ENCODE measurements at places on chromosomes 3 and 15.

DNA sequence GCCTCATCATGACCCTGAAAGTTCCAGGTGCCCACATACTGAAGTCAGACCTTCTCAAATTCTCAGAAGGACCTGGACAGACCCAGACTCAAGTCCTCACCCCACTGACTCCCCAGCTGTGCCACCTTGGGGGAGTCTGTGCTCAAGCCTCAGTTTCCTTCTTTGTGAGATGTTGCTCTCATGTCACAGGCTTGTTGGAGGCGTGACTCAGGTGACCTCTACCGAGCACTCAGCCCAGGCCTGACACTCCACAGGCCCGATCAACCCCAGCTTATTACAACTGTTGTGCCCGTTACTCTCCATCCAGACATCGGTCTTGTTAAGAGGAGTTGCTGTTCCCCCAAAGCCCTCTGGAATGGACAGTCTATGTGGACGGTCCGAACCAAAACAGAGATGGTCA is 276.1 kb upstream of the LYSMD4 start:
- DNase-seq: no peak

DNA sequence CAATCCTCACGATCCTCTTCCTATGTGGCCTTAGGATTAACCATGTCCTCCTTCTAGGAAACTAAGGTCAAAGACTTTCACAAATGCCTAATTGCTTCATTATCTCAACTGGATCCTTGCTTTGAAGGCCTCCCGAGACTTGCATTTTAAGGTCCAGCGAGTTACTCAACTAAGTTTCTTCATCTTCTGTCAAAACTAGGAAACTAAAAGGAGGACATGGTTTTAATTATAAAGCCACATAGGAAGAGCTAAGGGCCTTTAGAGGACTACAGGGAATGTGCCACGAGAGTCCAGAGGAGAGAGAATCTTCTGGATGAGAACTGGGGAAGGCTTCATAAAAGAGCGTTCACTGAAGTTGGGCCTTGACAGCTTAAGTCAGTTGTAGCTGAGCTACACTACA is 87.8 kb upstream of the LPP start:
- DNase-seq: no peak

DNA sequence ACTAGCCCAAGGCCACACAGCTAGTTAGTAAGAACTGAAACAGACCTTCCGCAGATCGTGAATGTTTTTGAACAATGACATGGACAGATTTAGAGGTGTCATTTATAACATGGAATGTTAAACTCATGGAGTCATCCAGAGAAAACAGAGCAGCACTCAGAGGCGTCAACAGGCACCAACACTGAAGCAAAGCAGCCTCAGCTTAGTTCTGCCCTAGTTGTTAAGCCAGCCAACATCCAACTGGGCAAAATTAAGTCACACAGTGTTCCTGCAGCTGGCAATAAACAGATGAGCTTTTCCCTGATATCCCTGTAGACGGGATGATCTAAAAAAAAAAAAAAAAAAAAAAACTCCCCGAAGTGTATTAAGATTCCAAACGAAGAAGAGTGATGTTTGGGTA is 13.6 kb downstream of the DCLK3 start:
- no peak for DNase-seq

DNA sequence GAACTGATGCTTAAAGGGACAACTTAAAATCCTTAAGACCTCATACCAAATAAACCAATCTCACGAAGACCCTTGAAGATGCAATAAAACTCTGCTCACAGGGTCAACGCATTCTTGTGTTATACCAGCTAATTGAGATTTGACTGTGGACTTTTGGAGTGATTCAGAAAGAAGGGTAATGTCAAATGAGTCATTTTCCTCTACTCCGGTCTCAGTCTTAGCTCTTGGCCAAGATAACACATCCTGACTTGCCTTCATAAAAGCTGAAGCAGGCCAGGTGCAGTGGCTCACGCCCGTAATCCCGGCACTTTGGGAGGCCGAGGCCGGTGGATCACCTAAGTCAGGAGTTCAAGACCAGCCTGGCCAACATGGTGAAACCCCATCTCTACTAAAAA is 3.8 kb downstream of the PKM start:
- DNase-seq: peak; percentile 29

DNA sequence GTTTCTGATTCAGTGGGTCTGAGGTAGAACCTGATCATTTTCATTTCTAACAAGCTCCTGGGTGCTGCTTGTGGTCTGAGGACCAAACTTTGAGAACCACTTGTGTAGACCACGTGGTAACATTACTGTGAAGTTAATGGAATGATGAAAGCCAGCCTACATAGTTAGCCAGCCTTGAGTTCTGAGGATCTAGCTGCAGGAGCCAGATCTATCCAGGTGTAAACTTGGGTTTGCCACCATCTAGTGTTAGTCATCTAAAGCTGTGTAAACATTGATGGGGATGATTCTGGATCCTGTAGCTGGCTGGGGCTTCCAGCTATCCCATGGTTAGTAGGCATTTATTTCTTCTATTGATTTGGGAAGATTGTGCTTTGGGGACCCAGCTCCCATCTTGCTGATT is 170.0 kb downstream of the TMEM108 start:
- DNase-seq: no peak

- DNase-seq: no peak
These were observed 262.6 kb upstream of the TPM1 start for GRCh38 chr15:62779899-62780298.

DNA sequence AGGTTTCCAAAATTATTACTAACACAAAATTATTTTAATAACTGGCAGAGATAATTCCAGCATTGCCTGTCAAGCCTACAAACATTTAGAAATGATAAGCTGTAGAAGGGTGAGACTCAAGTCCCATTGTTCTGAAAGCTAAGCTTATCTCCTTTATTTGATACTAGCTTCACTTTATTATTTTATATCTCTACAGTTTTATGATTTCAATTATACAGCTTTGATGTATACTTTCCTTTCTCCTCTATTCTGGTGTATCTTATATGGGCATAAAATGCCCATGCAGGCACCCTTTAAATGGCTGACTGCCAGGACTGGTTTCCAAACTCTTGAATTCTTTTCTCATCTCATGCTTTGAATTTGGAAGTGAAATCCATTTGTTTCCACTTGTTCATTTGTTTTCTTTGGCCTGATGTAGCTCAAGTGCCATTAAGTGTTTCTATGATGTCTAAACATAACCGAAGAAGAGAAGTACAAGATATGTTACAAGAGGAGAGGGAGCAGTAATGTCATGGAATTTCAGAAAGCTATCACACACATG is 372.1 kb upstream of the ARHGEF26 start:
- no peak for DNase-seq

DNA sequence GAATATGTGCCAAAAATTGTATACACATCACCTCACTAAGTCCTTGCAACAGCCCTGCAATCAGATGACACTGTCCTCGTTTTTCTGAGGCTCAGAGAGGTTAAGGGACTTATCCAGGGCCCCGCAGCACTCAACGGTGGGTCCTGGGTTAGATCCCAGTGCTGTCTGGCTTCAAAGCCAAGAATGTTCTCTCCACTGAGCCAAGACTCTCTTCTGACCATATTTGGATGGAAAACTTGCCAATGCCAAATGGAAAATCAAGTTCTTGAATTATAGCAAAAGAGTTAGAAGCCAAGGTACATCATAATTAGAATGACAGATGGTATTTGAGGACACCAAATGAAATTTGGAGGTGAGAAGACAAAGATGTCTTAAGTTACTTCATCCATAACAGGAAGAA is 75.9 kb downstream of the NCEH1 start:
- DNase-seq: no peak

GRCh38 chr3:98814817-98815420 is 51.8 kb downstream of the ST3GAL6 start:
- no peak for DNase-seq

GRCh38 chr3:184448321-184449160 is 68.7 kb downstream of the CHRD start:
- DNase-seq: no peak

DNA sequence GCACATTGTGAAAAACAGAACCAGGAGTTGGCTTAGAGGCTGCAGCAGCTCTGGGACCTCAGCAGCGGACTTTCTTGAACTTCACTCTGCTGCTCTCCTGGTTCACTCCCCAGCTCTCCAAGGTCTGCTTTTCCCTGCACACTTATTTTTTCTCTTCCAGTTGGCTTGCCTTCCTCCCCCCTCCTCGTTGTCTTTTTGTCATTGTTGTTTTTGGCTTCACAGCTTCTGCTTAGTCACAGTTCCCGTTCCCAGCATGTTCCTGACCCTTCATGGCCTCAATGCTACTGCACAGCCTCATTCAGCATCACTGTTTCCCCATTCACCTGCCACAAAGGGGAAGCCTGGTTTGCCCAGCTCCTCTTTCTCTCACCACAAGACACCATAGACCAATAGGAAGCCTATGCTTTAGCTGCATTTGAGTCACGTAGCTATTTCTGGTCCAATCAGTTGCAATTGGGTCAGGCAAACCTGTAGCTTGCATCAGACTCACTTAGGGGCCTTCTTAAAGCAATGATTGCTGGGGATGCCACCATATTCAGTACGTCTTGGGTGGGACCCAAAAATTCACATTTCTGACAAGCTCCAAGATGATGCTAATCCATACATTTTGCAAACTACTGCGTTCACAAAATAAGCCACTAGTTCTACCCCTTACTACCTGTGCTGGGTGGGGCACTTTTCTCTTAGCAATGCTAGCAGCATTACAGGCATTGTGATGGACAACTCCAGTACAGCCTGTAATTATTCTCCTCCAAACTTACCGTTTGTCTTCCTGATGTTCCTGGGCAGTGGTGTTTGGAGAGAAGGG is 7.8 kb upstream of the SUMF1 start:
- DNase-seq: peak; percentile 77

- DNase-seq: no peak
These were observed 57.9 kb downstream of the TRAK1 start for GRCh38 chr3:42148982-42149432.

DNA sequence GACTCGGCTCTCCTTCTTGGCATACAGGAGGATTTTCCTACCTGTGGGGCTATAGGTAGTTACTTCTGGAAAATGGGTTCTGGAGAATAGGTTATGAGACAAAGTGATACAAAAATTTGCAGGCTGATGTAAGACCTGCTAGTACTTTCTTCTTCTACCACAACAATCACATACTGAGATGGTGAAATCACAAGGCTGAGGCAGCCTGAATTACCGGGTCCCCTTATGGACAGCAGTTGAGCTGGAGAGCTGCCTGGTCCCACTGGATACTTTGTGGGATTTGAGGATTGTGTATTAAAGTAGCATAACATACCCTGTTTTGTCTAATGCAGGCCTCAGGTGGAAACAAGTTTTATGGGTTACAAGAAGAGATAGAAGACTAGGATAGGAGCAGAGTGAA is 86.5 kb upstream of the FAM98B start:
- no peak for DNase-seq

GRCh38 chr15:97026781-97027180 is 696.3 kb downstream of the NR2F2 start:
- DNase-seq: no peak

GRCh38 chr15:82739086-82739485 is 29.4 kb upstream of the AP3B2 start:
- peak; percentile 70 for DNase-seq

DNA sequence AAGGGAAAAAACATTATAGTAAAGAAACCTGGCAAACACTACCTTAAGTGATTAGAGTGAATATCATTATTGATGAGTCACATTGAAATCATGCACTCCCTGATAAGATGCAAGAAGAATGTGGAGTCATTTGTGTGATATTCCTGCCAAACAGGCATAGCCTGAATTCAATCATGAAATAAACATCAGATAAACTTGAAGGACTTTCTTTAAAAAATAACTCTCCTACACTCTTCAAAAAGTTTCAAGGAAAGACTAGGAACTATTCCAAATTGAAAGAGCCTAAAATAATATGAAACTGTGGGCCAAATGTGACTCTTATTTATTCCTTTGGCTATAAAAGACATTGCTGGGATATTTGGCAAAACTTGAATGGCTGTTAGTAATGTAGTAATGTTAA is 625.7 kb upstream of the LMCD1 start:
- peak; percentile 20 for DNase-seq

- DNase-seq: no peak
These were observed 15.7 kb upstream of the LRRC58 start for GRCh38 chr3:120364821-120365220.

GRCh38 chr3:144900366-144900765 is 928.7 kb downstream of the DIPK2A start:
- DNase-seq: no peak

GRCh38 chr15:67832031-67832551 is 6.8 kb downstream of the SKOR1 start:
- DNase-seq: peak; percentile 68

DNA sequence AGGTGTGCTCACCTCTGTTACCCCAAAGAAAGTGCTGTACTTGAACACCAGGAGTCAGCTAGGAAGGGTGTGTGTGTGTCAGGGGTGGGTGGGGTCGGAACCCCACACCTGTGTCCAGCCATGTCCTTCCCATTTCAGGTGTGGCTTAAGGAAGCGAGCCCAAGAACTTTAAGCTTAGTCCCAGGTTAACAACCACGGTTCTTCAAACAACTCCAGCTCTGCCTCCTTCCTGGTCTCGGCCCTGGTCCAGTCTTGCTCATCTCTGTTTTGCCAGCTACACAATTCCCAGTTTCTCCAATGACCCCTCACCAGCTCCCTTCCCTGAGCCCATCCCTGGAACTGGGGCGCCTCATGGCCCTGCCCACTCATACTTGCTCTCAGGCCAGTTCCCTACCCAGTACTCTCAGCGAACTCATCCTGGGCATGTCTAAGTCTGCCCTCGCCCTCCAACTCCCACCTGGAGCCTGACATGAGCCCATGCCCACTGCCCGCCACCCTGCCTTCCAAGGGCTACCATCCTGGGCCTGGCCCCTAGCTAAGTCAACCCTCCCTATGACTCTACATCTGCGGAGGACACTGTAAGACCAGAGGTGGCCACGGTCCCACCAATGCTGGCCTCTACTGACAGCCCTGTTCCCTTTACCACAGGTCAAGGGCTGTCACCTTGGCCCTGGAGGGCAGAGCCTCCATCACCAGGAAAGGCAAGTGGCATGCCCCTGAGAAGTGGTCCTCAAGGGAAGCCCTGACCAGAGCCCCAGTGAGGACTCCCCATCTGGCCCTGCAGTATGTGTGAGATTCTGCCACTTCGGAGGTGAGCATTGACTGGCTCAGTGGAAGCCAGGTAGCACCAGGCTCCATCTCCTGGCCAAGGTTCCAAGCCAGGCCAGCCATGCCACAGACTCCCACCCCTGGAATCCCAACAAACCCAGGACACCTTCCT is 9.2 kb downstream of the POC1A start:
- DNase-seq: no peak

- DNase-seq: no peak
These were observed 7.6 kb downstream of the OR5K4 start for GRCh38 chr3:98361289-98361688.

GRCh38 chr3:23760325-23760724 is 45.4 kb upstream of the UBE2E1 start:
- DNase-seq: no peak

DNA sequence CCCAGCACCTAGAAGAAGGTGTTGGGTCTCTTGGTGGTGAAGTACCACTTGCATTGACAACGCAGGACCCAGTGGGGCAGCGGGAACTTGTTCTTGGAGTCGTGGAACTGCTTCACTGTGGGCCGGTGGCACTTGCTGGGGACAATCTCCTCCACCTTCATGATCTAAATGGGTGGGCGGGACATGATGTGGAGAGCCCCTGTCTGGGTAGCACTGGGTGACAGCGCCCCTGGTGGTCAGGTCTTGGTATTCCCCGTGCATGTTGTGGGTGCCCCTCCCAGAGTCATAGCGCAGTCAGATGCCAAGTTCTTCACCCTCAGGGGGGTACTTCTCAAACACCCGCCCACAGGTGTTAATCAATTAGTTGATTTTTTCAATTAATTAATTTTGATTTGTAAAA is 60.2 kb downstream of the AGBL1 start:
- peak; percentile 5 for DNase-seq

- DNase-seq: peak; percentile 87
These were observed 58.1 kb downstream of the RSRC1 start for GRCh38 chr3:158167737-158168557.

GRCh38 chr3:154062513-154062912 is 58.7 kb upstream of the ARHGEF26 start:
- no peak for DNase-seq
